Small intestine (tissue), 16 donors: ENCODE measurements at places on chromosomes 7 and 10. TPM values are rescaled to one million over a fixed set of nuclear protein-coding genes. Genes with fewer than 3 reads are reported as not detected.

DNA sequence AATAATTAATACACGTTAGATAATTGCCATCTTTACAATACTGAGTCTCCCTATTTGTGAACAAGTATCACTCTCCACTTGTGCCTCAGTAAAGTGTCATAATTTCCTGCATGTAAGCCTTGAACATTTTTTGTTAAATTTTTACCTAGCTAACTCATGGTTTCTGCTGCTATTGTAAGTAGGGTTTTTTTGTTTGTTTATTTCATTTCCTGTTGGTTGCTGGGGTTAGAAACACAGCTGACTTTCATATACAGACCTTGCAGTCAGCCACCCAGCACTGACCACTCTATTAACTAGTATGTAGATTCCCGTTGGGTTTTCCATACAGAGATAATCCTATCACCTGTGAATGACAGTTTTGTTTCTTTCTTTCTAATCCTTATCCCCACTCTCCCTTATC is 133.3 kb downstream of the MPP7 start:
- no peak for DNase-seq

The HMX2 gene
- polyA plus RNA-seq = not detected

DNA sequence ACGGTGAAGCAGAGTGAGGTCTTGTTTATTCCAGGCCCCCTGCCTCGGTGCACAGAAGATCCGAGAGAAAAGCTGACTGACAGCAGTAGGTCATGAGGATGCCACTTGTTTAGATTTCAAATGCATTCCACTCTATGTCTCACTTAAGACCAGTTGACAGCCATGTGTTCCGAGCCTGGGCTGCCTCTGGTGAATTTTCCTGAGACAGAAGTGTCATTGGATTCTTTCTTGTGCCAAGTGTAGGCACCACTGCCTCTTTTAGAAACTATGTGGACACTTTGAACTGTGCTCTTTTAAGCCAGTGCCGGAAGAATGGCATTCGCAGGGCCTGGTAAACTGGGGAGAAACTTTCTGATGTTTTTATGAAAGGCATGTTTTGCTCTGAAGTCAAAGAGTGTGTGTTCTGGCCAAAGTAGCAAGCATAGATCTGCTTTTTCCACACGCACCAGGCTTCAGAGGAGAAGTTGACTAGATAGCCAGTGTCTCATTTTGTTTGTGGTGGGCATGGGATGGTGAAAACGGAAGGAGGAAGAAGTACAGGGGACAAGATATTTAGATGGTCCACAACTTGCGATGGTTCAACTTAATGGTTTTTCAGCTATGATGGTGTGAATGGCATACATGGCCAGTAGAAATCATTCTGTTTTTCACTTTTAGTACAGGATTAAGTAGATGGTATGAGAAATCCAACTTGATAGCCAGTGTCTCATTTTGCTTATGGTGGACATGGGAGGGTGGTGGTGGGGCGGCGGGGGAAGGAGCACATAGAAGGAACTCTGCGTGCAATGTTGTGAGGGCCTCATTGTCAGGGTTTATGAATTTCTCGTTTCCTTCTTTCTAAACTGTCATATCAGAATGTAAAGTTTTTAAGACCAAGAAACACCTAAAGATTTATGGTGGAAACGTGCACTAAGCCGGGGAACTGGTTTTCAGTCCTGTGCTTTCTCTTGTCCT is 41.5 kb downstream of the CYP17A1 start:
- no peak for DNase-seq

- no peak for DNase-seq
Observed at GRCh38 chr7:39073432-39073831, 95.7 kb downstream of the POU6F2 start.

The GNGT1 gene
- not detected for polyA plus RNA-seq

DNA sequence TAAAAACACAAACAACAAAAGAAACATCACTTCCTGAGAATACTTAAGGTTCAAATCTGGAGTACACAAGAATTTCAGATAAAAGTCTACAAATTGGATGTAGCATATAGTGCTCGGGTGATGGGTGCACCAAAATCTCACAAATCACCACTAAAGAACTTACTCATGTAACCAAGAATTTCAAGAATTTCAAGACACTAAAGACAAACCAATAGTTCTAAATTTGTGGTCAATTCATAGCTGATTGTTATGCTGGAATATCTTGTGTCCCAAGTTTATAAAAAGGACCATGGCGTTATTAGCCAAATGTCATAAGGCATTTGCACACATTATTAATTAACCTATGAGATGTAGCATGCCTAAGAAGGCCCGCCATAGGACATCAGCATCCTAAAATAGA is 1204.1 kb upstream of the AUTS2 start:
- no peak for DNase-seq

The ITPRID1 gene
- not detected for polyA plus RNA-seq

DNA sequence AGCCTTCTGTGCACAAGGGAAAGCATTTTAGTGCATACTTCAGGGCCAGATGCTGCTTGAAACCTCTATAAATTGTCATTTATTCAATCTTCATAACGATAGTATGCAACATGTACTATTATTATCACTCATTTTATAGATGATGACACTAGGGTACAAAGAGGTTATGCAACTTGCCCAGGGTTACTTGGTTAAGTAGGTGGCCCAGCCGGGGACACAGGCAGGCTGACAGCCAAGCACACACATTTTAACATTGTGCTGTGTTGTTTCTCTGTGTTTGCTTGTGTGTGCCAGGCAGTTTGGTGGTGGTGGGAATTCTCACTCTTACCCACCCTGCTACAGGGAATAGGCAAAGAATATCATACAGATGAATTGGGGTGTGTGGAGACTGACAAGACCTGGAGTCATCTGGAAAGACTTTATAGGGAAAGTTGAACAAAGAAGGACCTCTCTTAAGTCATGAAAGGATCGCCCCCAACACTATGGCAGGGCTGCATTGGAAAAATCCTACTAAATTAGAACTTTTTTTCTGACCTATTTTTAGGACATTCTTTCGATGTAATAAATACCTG is 98.9 kb downstream of the MKX start:
- DNase-seq = no peak
